ENCODE measurements at places on chromosomes 12 and 14.

DNA sequence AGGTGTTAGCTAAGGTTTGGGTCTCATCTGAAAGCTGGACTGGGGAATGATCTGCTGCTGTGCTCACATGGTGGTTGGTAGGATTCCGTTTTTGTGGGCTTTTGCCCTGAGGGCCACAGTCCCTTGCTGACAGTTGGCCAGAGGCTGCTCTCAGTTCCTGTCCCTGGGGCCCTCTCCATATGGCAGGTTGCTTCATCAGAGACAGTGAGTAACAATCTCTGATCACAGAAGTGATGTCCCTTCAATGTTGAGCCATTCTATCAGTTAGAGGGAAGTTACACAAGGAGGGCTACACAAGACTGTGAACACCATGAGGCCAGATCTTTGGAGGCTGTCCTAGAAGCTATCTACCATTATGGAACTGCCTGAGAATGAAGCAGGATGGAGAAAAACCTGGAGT is 137.2 kb downstream of the AACS start:
- DNase-seq = no peak

DNA sequence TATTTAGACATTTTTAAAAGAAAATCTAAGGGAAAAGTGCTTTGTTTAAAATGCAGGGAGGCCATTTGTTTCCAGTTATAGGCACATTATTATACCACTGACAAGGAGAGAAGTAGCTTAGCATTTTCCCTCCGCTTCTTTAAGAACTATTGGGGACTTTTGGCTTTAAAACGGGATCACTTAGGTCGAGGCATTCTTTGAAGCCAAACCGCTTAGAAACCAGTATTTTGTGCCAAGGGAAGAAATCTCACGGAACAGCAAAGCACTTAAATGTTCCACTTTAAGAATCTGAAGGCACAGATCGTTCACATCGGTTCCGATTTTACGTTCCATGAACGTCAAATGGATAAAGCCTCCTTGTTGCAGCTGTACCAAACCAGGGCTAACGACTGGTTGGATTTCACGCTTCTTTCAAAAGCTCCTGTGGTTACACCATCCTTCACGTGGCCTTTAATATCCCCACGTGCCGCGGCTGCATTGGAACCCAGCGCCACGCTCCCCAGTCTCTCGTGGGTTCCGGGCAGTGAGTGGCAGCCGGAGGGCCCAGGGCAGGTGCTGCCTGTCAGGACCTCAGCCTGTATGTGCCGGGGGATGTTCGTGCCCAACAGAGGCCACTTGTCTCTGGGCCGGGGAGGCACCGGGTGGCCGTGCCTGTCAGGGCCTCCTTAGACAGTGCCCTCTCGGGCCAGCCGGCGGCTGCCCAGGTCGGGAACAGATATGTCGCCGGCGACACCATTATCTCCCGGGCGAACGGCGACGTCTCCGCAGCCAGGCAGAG is 195.4 kb downstream of the KIF26A start:
- DNase-seq = no peak

DNA sequence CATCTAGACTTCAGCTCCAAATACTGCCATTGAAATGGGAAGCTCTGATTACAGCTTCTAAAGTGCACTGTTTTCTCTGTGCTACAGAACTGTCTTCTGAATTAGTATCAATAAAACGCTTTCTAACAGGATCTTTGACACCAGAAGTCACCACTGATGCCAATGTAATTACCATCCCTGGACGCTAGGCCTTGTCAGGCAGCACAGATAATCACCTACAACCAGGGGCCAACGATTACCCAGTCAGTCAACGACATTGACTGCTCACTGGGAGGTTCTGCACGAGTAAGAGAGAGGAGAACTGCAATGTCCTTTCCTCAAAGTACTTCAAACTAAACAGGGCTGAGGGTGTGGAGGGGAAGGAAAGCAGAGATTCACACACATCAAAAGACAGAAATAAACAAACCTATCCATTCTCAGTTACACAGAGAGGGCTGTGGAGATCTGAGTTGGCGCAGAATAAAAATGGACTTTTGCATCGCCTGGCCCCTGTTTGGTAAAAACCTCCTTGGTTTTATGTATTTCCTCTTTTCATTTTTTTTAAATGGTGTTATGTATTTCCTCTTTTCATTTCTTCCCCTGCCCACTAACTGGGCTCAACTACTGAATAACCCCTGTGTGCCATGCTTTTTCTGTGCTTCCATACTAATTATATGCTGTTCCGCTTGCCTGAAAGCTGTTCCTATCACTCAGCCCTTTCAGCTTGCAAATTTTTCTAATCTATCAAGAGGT is 492.2 kb downstream of the APAF1 start:
- no peak for DNase-seq

DNA sequence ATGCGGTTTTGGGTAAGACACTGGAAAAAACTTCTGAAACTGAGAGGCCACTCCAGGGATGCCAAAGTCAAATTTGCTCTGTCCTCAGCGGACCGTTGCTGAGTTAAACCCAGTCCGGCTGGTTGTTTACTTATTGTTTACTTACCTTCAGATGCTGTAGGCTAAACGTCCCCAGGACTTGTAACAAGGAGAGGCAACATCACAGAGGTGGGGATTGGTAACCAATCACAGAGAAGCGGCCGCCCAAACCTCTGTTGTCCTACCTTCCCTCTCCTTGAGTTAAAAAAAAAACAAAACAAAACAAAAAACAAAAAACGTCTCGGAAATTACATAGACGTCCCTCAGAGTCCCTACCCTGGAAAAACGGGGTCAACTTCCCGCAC is 380 bp downstream of the ANO2 start:
- DNase-seq = no peak

DNA sequence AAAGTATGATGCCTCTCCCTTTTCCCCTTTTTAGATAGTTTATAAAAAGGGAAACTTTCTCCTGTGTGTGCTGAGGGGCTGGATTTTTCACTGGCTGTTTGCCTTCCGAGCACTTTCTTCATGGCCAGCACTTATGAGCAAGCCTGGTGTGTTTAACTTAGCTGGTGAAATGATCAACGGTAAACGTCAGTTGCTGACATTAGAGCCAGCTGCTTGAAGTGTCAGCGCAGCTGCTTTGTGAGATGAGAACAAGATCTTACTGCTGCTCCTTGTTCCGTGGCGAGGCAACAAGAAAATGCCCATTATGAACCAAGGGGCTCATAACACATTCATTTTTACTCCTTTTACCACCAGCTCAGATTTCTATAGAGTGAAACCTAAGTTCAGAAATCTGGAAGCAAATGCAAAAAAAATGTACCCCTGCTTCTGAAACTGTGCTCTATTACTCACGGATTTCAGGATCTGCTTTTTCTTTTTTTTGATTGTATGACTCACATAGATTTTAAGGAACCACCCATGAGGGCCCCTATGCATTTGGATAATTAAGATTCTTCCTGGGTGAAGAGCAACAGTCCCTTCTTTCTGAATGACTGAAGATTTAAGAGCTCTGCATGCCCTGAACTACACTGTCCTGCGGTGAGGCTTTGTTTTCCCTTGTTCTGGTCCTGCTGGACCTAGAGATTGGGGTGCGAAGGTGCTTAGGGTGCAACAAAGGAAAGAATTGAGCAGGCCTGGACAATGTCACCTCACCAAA is 74.3 kb upstream of the CPM start:
- DNase-seq = peak; percentile 71

- DNase-seq = no peak
These were observed 638.6 kb downstream of the BCL11B start for GRCh38 chr14:98633380-98633779.

GRCh38 chr14:62662811-62663455 is 382.3 kb downstream of the KCNH5 start:
- DNase-seq = no peak

GRCh38 chr12:9792961-9793617 is 32.4 kb upstream of the CD69 start:
- no peak for DNase-seq

- DNase-seq = no peak
These were observed 606 bp downstream of the PRIMA1 start for GRCh38 chr14:93787465-93788292.

DNA sequence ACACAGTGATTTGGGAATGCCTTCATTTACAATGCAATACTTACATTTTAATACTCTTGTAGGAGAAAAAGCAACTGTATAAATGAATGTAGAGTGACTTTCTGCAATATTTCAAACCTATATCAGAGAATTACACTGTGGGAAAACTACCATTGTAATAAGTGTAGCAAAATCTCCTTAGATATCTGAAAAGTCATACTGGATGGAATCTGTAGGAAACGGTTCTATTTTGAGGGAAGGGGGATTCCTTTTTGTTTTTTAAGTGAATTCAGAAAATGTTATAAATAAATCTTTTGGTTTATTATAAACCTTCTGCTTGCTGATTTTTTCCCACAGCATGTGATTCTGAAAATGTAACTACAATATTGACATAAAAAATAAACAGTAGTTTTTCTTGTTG is 23.0 kb downstream of the ZNF891 start:
- DNase-seq = no peak

GRCh38 chr12:90199006-90199405 is 490.4 kb upstream of the ATP2B1 start:
- no peak for DNase-seq

- no peak for DNase-seq
These were observed 196.9 kb downstream of the GRIN2B start for GRCh38 chr12:13784504-13784903.

GRCh38 chr14:104975481-104976197 is 2.5 kb downstream of the AHNAK2 start:
- no peak for DNase-seq

DNA sequence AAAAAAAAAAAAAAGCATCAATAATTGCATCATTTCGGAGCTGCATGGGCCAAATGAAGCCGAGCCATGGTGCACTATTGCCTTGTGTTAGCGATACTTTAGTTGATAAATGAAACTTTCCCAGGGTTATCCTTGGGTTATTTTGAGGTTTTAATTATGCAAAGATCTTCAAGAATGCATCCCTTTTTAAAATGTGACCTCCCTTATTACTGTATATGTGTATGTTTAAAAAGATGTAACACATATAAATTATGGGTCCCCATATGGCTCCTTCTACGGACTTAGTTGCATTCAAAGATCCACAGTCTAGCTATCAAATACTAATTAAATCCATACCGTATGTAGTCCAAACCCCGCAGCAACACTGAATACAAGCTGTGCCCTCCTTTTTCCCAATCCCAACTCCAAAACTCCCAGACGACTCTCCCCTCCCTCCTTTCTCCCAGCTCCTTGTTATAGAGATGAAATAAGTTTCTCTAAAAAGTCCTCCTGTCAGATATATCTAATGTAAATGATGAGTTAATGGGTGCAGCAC is 129.3 kb upstream of the MAP1LC3B2 start:
- no peak for DNase-seq

DNA sequence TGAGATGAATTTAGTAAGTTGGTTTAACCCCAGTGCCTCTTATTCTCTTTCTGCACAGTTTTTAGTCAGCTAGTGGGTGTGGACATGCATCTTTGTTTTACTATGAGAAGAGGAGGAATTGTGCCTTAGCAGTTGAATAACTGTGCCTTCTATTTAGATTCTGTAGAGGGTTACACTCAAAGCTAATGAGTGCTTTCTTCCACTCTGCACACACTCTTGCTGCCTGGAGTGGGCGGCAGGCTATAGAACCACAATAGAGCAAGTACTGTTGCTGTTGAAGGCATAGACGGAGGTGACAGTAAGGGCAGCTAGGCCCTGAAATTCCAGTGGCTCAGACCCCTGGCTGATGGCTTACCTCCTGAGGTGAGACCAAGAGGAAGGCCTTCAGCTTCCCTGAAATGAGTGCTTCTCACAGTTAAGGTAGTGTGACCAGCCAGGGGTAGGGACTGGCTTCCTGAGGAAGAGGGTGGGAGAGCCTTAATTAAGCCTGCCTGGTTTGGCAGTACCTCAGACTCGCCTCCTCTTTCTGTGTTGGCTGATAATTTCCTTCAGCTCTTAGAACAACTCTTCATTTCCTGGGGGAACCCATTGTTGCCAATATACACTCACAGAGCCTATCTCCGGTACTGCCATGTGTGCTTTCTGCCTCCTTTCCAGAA is 24.7 kb downstream of the SUSD6 start:
- no peak for DNase-seq

DNA sequence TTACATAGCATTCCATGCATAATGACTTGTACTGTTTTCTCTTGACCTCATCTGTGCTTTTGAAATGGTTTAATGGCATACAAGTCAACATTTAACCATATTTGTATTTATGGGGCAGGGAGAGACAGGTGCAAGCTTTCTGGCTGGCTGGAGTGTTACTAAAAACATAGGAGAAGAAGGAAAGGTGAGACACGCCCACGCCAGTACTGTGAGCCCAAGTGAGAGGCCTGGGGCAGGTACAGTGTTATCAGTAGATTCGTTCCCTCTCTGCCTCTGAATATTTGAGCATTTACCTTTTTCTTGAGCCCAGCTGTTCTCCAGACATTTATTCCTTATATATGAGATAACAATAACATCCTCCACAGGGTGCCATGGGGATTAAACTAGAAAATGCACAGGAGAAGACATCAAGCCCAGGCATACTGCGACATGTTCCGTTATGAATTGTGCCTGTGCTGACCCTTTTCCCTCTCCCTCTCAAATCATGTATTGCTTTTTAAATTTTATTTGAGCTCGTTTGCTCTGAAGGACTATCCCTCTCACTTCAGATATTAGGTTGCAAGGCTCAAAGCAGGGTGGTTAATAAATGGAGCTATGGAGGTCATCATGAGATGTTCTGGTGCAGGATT is 34.6 kb upstream of the TUBA1C start:
- DNase-seq = no peak

GRCh38 chr12:69509904-69510827 is 40.0 kb downstream of the FRS2 start:
- DNase-seq = no peak

DNA sequence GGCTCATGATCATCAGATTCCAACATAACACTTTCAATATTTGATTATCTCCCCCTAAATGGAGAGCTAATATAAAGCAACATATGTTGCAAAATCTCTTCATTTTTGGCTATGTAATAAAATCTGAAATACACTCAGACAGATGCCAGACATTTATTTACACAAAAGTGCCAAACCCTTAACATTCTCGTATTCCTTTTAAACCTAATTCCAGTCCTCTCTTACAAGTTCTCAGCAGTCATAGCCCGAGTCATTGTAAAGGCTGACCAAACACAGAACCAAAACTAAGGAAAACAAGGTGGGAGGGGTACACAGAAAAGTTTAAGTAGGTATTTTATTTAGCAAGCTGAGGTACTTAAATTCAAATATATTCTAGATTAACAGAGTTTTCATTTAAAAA is 81.4 kb downstream of the LRP6 start:
- DNase-seq = no peak

- no peak for DNase-seq
These were observed 8.9 kb downstream of the KRT4 start for GRCh38 chr12:52805000-52805399.

GRCh38 chr12:29578070-29578469 is 80.6 kb upstream of the OVCH1 start:
- no peak for DNase-seq

GRCh38 chr12:67459173-67459572 is 189.4 kb upstream of the DYRK2 start:
- DNase-seq = no peak
